Activated T-cell treated with anti-CD3 and anti-CD28 coated beads, Interleukin-2, amount 50 U/mL, for 72 hours (primary cell): ENCODE measurements at places on chromosomes 6 and 20. TPM values are rescaled to one million over a fixed set of nuclear protein-coding genes. Genes with fewer than 3 reads are reported as not detected.

Gene ACTL10
- 1.8 TPM for total RNA-seq

Gene SERPINB6
- 114 TPM for total RNA-seq

Gene RAD21L1
- 0.21 TPM for total RNA-seq

Gene EEF1A2
- total RNA-seq: 8.3 TPM

Gene NKAIN4
- not detected for total RNA-seq

Gene MUCL3
- 0.09 TPM for total RNA-seq

Gene NTSR1
- not detected for total RNA-seq

Gene ARMH2
- not detected for total RNA-seq

- peaks cover 39% of the 10 kb centered on the region for H3K27me3 ChIP-seq
- no peak overlapping the region for H3K4me3 ChIP-seq
- H3K27ac ChIP-seq: no peak overlapping the region
- peaks cover 8% of the 10 kb centered on the region for H3K4me1 ChIP-seq
- no peak for DNase-seq
These were observed 2.2 kb downstream of the APCDD1L start for GRCh38 chr20:58512808-58513552.

DNA sequence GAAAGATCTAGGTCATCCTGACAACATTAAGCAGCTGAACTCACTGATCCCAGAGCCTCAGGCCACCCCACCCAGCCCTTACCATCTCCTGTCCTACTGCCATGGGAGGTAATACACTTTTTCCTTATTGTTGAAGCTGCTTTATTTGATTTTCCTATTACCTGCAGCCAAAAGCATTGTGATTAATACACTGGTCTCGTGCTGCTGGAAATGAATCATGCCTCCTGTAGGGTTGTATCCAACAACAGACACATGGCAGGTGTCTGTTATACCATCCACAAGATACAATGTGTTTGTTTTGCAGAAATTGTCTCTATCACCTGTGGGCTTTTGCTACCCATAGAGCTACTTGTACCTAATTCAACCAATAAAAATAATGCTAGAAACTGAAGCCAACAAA lies 34.2 kb downstream of the MYLIP start:
- H3K4me1 ChIP-seq: peaks cover 25% of the 10 kb centered on the region
- H3K27ac ChIP-seq: no peak overlapping the region
- no peak for DNase-seq
- H3K27me3 ChIP-seq: peaks cover 1% of the 10 kb centered on the region
- no peak overlapping the region for H3K4me3 ChIP-seq

DNA sequence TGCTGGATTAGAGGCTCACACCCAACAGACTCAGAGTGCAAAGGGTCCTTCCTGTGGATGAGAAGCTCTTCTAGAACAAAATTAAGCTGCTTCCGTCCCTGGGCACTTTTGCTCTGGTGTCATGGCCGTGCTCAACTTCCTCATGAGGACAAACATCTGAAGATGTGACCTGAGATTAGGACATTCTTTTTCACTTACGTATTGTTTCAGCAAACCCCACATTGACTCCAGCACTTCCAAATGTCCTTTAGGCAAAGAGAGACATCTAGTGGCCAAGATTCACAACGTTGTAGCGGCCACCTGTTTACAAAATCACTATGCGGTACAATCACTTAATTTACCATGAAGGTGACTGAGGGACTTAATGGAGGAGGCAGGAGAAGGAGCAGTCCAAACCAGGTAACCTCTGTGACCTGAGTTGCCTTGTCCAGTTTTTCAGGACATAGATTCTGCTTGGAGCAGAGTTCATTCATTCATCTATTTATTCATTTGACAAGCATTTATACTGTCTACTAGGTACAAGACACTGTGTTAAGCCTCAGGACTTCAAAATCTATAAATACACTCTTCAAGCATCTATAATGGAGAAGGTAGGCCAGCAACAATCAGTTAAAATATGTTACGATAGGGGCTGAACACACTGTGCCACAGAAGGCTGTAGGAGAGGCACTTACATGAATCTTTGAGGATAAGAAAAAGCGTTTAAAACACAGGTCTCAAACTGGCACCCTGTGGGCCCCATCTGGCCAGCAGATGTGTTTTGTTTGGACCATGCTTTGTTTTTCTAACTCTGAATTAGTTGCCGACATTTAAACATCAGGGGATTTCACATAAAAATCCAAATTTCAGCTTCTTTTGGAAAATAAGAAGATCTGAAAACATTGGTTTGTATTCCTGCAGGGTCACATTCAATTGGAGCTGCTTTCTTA lies 5.6 kb upstream of the ADGRF1 start:
- H3K27ac ChIP-seq: no peak overlapping the region
- no peaks in the 10 kb centered on the region for H3K36me3 ChIP-seq
- peaks cover 5% of the 10 kb centered on the region for H3K4me1 ChIP-seq
- no peak overlapping the region for H3K4me3 ChIP-seq
- peaks cover 10% of the 10 kb centered on the region for H3K27me3 ChIP-seq

DNA sequence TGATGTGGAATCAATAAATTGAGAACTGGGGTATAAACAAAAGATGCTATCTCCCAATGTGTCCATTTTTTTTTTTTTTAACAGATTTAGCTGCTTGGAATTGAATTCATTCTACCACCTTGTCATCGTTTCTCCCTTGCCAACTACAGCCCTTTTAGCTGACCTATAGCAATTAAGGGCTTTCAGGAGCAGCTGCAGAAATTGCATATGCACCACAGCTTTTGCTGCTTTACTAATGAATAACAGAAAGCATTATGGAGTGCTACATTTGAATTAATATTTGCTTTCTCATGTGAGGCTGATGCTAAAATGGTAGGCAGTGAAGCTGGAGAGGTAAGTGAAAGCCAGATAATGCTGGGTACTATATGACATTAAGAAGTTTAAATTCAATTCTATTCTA lies 5.7 kb downstream of the SESN1 start:
- H3K27me3 ChIP-seq: no peaks in the 10 kb centered on the region
- no peak overlapping the region for H3K4me3 ChIP-seq
- peaks cover 30% of the 10 kb centered on the region for H3K4me1 ChIP-seq

- H3K36me3 ChIP-seq: no peaks in the 10 kb centered on the region
- no peak for DNase-seq
- H3K4me1 ChIP-seq: peaks cover 11% of the 10 kb centered on the region
- no peak overlapping the region for H3K4me3 ChIP-seq
- H3K27ac ChIP-seq: no peak overlapping the region
These were observed 12.4 kb downstream of the LAMA4 start for GRCh38 chr6:112241820-112242429.

GRCh38 chr6:159510141-159510540 lies 182.9 kb downstream of the SOD2 start:
- no peak overlapping the region for H3K27ac ChIP-seq
- no peak for DNase-seq
- H3K4me1 ChIP-seq: no peaks in the 10 kb centered on the region
- no peak overlapping the region for H3K4me3 ChIP-seq

DNA sequence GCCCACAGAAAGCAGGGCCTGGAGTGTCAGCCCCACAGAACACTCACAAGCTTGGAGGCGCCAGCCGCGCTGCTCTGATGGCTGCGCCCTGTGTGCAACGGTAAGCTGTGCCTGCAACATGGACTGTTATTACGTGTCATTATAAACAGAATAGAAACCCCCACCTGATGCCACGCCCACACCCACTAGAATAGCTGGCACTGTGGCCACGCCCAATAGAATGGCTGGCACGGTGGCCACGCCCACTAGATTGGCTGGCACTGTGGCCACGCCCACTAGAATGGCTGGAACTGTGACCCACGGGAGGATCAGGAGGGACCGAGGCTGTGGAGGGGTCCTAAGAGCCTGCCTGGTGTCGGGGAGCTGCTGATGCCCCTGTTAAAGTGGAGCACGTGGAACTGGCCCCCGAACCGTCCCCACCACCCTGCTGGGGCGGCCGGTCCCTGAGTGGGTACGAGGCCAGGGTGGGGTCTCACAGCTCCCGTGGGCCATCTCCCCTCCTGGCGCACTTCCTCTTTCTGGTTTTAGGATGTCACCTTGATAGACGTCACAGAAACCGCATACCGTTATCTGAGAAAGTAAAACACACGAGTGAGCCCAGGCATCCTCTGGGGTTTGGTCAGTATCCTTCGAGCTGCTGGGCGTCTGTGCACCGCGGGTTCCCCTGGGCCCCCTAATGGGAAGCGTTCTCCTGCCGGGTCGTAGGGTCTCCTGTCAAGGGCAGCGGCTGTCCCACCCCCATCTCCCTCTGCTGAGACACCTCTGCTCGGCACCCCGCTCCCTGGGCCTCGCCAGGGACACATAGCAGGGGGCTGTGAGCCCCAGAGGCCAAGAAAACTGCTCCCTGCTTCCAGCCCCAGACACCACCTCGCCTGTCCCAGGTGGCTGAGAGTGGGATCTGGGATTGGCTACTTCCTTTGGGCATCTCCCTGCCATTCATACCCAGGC lies 25.4 kb downstream of the SLC17A9 start:
- H3K27me3 ChIP-seq: peaks cover 36% of the 10 kb centered on the region
- peak overlapping the region; percentile 64 for H3K4me3 ChIP-seq
- H3K36me3 ChIP-seq: no peaks in the 10 kb centered on the region

GRCh38 chr20:62101078-62101477 lies 21.2 kb upstream of the LSM14B start:
- no peaks in the 10 kb centered on the region for H3K4me1 ChIP-seq
- peaks cover 27% of the 10 kb centered on the region for H3K36me3 ChIP-seq
- H3K4me3 ChIP-seq: no peak overlapping the region
- no peak for DNase-seq
- H3K27ac ChIP-seq: no peak overlapping the region

DNA sequence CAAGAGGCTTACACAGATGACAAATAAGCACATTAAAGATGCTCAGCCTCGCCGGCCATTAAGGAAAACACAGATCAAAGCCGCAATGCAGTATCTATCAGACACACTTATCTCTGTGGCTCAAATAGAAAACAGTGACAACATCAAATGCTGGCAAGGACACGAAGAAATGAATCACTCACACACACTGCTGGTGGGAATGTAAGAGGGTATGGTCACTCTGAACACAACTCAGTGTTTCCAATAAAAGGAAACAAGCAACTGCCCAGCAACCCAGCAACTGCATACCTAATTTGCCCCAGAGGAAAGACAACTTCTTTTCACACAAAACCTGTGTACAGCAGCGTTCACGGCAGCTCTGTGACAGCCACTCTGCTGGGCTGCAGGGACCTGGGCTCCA lies 155.8 kb downstream of the WDR27 start:
- no peaks in the 10 kb centered on the region for H3K4me1 ChIP-seq
- peaks cover 14% of the 10 kb centered on the region for H3K36me3 ChIP-seq
- no peak for DNase-seq
- H3K27me3 ChIP-seq: no peaks in the 10 kb centered on the region
- no peak overlapping the region for H3K27ac ChIP-seq
- no peak overlapping the region for H3K4me3 ChIP-seq

GRCh38 chr20:9054176-9054575 lies 14.7 kb upstream of the PLCB4 start:
- H3K4me1 ChIP-seq: peaks cover 4% of the 10 kb centered on the region
- DNase-seq: no peak
- no peak overlapping the region for H3K4me3 ChIP-seq
- H3K27me3 ChIP-seq: no peaks in the 10 kb centered on the region
- H3K36me3 ChIP-seq: no peaks in the 10 kb centered on the region

GRCh38 chr20:19232997-19233794 lies 20.8 kb downstream of the SLC24A3 start:
- no peaks in the 10 kb centered on the region for H3K27me3 ChIP-seq
- no peak overlapping the region for H3K27ac ChIP-seq
- no peaks in the 10 kb centered on the region for H3K36me3 ChIP-seq
- DNase-seq: no peak
- no peak overlapping the region for H3K4me3 ChIP-seq

DNA sequence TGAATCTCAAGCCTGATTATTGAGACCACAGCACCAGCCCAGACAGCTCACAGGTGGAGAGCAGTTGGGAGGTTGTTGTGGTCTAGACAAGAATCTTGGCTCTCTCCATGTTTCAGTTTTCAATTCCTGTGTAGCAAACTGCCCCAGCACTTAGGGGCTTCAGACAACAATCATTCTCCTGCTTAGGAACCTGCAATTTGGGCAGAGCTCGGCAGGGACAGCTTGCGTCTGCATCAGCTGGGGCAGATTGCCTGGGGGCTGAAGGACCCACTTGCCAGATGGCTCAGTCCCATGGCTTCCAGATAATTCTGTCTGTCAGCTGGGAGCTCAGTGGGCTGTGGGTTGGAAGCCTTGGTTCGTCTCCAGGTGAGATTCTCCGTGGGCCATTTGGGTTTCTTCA lies 6.9 kb downstream of the TGM6 start:
- no peak overlapping the region for H3K27ac ChIP-seq
- H3K4me3 ChIP-seq: no peak overlapping the region
- no peak for DNase-seq
- peaks cover 12% of the 10 kb centered on the region for H3K27me3 ChIP-seq

- H3K27me3 ChIP-seq: no peaks in the 10 kb centered on the region
- H3K27ac ChIP-seq: no peak overlapping the region
- no peak overlapping the region for H3K4me3 ChIP-seq
- no peak for DNase-seq
- H3K36me3 ChIP-seq: no peaks in the 10 kb centered on the region
These were observed 77.9 kb downstream of the GCNT2 start for GRCh38 chr6:10599046-10599445.

GRCh38 chr6:35601331-35602132 lies 87.2 kb downstream of the FKBP5 start:
- H3K4me3 ChIP-seq: peak overlapping the region; percentile 66
- H3K4me1 ChIP-seq: peaks cover 78% of the 10 kb centered on the region
- H3K27me3 ChIP-seq: no peaks in the 10 kb centered on the region
- peak overlapping the region; percentile 93 for H3K27ac ChIP-seq
- peak; percentile 52 for DNase-seq

DNA sequence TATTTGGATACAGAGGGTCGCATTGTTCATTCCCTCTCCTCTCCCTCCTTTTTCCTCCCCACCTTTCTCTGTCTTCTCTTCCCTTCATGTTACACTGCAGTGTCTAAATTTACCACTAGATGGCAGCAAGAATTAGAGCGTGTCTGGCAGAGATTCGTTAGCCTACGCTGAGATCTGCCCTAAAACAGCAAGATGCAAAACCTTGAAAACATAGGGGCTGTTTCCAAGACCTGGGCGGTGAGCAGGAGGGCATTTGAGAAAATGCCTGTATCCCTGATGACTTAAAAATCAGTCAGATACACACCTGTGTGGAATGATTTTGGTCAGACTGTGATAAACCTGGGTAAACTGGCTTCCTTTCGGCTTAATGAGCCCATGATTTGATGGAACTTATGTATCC lies 101.5 kb upstream of the ISM1 start:
- no peaks in the 10 kb centered on the region for H3K36me3 ChIP-seq
- H3K4me1 ChIP-seq: peaks cover 7% of the 10 kb centered on the region
- H3K27me3 ChIP-seq: no peaks in the 10 kb centered on the region

GRCh38 chr20:58864346-58864745 lies 11.8 kb downstream of the GNAS start:
- peaks cover 32% of the 10 kb centered on the region for H3K27me3 ChIP-seq
- DNase-seq: no peak
- H3K4me3 ChIP-seq: no peak overlapping the region
- no peak overlapping the region for H3K27ac ChIP-seq
- H3K36me3 ChIP-seq: no peaks in the 10 kb centered on the region

GRCh38 chr6:14913931-14914330 lies 331.9 kb upstream of the JARID2 start:
- no peaks in the 10 kb centered on the region for H3K27me3 ChIP-seq
- peaks cover 25% of the 10 kb centered on the region for H3K4me1 ChIP-seq
- no peak overlapping the region for H3K4me3 ChIP-seq

GRCh38 chr20:35541118-35541782 lies 628 bp upstream of the ERGIC3 start:
- H3K27me3 ChIP-seq: no peaks in the 10 kb centered on the region
- no peaks in the 10 kb centered on the region for H3K36me3 ChIP-seq
- peak overlapping the region; percentile 90 for H3K4me3 ChIP-seq
- no peak overlapping the region for H3K27ac ChIP-seq

- no peak overlapping the region for H3K4me3 ChIP-seq
- no peaks in the 10 kb centered on the region for H3K27me3 ChIP-seq
- no peaks in the 10 kb centered on the region for H3K4me1 ChIP-seq
- no peak for DNase-seq
- no peaks in the 10 kb centered on the region for H3K36me3 ChIP-seq
These were observed 24.3 kb downstream of the EPB41L2 start for GRCh38 chr6:131038597-131039344.
